ENCODE measurements at places on chromosomes 3 and 15.
A peak's percentile ranks its signal among the peaks of the same experiment; 100 is the strongest.

- H3K4me1 ChIP-seq: no peaks in the 10 kb centered on the region
- no peak overlapping the region for H3K4me3 ChIP-seq
- no peaks in the 10 kb centered on the region for H3K36me3 ChIP-seq
- no peak overlapping the region for H3K27ac ChIP-seq
- no peak for DNase-seq
These were observed 517.7 kb upstream of the TBL1XR1 start for GRCh38 chr3:177714945-177715344.

- peak overlapping the region; percentile 61 for H3K27ac ChIP-seq
- H3K4me1 ChIP-seq: peaks cover 27% of the 10 kb centered on the region
- no peaks in the 10 kb centered on the region for H3K27me3 ChIP-seq
These were observed 83.5 kb upstream of the BCL6 start for GRCh38 chr3:187828579-187829452.

DNA sequence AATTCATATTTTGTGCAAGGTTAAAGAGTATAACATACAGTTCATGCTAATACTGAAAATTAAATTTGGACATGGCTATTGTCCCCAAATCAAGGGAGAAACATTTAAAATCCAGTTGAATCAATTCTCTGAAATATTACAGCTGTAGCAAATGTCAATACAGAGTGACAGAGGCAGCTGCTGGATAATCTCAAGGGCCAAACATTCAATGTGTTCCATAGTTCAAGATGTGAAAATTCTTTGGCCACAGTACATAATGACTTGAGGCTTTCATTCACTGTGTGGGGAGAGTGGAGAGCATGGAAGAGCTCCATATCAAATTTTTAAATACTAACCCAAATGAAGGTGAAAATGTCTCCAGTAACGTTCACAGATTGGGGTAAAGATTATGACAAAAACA lies 1192.8 kb upstream of the CADM2 start:
- DNase-seq: no peak
- no peak overlapping the region for H3K4me3 ChIP-seq
- H3K36me3 ChIP-seq: no peaks in the 10 kb centered on the region
- no peak overlapping the region for H3K27ac ChIP-seq
- H3K4me1 ChIP-seq: no peaks in the 10 kb centered on the region

DNA sequence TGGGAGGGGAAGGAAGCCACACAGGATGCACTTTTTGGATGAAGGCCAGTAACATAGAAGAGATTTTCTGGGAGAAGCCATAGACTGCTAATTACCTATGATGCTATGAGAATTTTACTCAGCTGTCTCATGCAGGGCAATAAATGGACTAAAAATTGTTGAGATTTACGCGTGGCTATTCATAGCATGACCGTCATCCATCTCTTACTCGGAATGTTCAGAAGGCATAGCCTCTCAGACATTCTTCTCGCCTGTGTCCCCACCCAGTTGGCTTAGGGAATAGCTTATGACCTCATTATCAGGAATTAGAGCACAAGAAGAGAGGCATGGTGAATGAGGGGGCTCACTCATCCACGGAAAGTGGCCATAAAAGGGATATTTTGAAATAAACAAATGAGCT lies 107.9 kb upstream of the ATP10A start:
- H3K27me3 ChIP-seq: peaks cover 10% of the 10 kb centered on the region
- H3K4me1 ChIP-seq: no peaks in the 10 kb centered on the region
- no peak overlapping the region for H3K27ac ChIP-seq

DNA sequence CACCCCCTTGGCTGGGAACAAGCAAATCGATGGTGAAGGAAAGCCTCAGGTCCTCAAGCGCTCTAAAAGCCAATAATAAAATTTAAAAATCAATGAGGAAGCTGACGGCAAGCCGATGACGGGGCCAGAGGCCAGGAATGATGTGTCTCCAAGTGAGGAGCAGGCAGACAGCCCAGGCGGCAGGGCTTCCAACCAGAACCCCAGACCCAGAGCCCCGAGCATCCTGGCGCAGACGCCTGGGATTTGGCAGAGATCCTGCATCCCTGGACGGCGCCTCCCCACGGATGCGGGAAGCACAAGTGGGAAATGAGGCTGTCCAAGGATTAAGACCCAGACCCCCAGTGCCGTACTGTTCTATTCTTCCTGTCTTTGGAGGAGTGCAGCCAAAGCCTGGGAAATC lies 123.0 kb upstream of the PROK2 start:
- no peak overlapping the region for H3K27ac ChIP-seq
- H3K4me3 ChIP-seq: no peak overlapping the region
- peaks cover 18% of the 10 kb centered on the region for H3K27me3 ChIP-seq
- no peaks in the 10 kb centered on the region for H3K36me3 ChIP-seq
- no peak for DNase-seq

DNA sequence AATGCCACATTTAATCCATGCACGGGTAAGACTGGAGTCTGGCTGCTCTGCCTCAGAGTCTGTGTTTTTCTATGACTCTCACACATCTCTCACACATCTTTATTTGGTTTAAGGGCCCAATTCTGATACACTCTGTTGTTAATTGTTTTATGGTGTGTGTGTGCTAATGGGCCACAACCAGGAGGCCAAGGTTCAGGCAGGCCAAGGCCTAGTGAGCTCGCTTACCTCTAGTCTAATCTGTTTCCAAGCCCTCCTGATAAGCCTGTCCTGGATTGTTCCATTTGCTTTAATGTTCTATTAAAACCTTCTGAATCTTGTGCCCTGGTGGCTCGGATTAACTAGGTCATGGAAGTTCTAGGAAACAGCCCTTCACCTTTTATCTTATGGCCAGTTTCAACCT lies 445.4 kb upstream of the DPH6 start:
- no peak for DNase-seq
- no peaks in the 10 kb centered on the region for H3K36me3 ChIP-seq
- no peaks in the 10 kb centered on the region for H3K27me3 ChIP-seq
- H3K4me1 ChIP-seq: no peaks in the 10 kb centered on the region

DNA sequence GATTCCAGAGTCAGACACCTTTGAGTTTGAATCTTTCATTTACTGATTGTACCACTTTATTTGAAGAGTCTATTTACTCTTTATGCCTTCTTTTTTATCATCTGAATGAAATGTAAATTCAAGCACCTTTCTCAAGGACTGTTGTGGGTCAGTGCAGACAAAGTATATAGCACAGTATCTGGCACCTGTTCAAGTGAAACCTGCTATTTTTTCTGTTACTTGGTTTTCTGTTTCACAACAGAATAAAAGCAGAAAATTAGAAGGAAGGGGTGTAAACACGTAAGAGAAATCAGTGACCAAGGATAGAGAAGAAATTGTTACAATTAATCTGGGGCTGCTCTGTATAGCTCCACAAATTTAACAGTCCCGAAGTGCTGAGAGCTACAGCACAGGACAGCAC lies 357.4 kb downstream of the RSL24D1 start:
- H3K27ac ChIP-seq: no peak overlapping the region
- no peak for DNase-seq
- H3K36me3 ChIP-seq: no peaks in the 10 kb centered on the region

- H3K4me3 ChIP-seq: no peak overlapping the region
- no peak for DNase-seq
- peaks cover 5% of the 10 kb centered on the region for H3K27me3 ChIP-seq
- no peaks in the 10 kb centered on the region for H3K36me3 ChIP-seq
- no peak overlapping the region for H3K27ac ChIP-seq
- no peaks in the 10 kb centered on the region for H3K4me1 ChIP-seq
These were observed 29.4 kb downstream of the AADAC start for GRCh38 chr3:151843275-151843674.

- no peak for DNase-seq
- no peaks in the 10 kb centered on the region for H3K27me3 ChIP-seq
- H3K4me3 ChIP-seq: no peak overlapping the region
- no peak overlapping the region for H3K27ac ChIP-seq
These were observed 394.8 kb downstream of the SI start for GRCh38 chr3:164683489-164683888.

GRCh38 chr3:196412704-196413103 lies 19.5 kb downstream of the UBXN7 start:
- peaks cover 17% of the 10 kb centered on the region for H3K36me3 ChIP-seq
- DNase-seq: no peak
- peaks cover 55% of the 10 kb centered on the region for H3K4me1 ChIP-seq
- no peak overlapping the region for H3K27ac ChIP-seq
- no peaks in the 10 kb centered on the region for H3K27me3 ChIP-seq

Data from activated T-cell treated with anti-CD3 and anti-CD28 coated beads, Interleukin-2, amount 50 U/mL, for 24 hours (primary cell).